ENCODE measurements at places on chromosomes 2 and 18.
A peak's percentile ranks its signal among the peaks of the same experiment; 100 is the strongest.

GRCh38 chr2:221596192-221596591 is 24.1 kb upstream of the EPHA4 start:
- DNase-seq = no peak

GRCh38 chr2:10407841-10408648 is 40.1 kb downstream of the ODC1 start:
- peak; percentile 64 for DNase-seq

DNA sequence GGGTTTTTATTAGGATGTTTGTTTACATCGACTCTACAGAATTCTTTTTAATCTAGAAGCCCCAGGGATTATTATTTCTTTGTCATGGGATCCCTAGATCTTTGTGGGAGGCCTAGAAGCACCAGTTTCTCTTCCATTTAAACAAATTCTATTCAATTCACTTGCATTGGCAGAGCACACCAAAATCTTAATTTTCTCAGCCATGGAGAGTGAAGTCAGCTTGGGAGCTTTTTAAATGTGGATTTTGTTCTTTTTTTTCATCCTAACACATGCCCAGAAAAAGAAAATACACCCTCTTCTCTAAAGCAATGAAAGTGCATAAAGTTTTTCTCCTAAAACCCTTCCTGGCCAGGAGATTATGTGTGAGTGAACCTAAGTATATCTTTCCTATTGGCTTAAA is 38.5 kb downstream of the CDCA7 start:
- DNase-seq = no peak

DNA sequence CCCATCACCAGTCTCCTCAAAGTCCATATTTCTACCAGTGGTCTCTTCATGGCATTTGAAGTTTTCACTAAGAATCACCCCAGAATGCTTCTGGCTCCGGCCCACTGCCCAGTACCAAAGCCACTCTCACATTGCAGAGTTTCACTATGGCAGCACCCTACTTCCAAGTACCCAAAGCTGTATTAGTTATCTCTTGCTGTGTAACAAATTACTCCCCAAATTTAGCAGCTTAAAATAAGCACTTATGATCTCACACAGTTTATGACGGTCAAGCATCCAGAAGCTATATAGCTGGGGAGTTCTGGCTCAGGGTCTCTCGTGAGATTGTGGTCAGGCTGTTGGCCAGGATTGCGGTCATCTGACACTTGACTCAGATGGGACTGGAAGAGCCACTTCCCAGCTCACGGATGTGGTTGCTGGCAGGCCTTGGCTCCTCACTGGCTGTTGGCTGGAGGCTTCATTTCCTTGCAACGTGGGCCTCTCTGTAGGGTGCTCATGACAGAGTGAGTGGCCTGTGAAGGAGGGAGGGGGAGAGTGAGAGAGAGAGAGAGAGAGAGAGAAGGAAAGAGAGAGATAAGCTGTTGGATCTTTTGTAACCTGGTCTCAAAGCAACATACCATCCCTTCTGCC is 189.5 kb downstream of the CTIF start:
- DNase-seq = no peak

DNA sequence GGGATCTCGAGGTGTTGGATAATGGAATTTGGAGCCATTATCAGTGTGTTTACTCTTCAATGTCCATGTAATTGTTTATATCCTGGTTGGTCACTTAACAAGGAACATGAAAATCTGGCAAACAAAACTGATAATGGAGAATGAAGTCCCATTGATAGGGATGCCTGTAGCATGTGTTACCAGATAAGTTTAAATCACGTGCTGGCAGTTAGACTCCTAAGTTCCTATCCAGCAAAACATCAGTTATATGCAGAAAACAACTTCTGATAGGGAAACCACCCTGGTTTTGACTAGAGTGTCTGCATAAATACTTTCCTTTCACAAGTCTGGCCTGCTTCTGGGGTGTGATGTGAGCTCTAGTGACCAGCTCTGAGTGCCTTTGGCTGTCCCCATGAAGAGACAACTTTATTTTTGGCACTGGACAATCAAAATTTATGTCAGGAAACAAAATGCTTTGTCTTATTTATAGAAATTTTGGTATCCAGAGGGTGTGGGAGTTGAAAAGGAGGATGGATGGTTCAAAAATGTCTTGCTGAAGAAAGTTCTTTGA is 82.0 kb downstream of the FHOD3 start:
- no peak for DNase-seq

DNA sequence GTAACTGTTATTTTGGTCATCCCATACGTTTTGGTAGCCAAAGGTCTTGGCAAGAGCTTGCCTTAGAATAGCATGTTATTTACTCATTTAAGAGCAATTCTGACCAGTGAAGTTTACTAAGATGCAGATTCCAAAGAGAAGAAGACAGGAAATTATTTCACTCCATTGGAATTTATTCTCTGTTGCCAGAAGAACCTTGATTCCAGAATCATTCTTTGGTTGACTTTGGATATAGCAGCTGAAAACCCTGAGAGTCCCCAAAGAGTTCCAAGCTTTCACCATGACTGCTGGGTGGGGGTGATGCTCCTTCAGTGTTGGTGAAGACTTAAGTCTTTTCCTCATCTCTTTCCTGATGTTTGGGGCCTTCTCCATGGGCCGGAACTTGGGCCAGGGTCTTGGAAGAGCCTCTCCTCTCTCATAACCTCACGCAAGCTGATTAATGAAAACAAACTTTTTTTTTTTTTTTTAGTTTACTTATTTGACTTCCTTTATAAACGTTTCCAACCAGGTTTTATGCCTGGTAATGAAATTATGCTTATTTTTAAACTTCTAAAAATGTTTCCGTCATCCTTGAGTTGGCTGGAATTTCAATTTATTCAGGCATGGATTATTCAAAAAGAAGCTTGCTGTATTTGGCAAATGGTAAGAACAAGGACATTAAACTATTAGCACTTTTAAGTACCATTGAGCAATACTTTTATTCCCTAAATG is 192.0 kb downstream of the MTX2 start:
- DNase-seq = no peak

GRCh38 chr2:18214936-18215335 is 336.5 kb downstream of the KCNS3 start:
- DNase-seq = no peak
